ENCODE measurements at places on chromosomes 6 and 20.
A peak's percentile ranks its signal among the peaks of the same experiment; 100 is the strongest.

DNA sequence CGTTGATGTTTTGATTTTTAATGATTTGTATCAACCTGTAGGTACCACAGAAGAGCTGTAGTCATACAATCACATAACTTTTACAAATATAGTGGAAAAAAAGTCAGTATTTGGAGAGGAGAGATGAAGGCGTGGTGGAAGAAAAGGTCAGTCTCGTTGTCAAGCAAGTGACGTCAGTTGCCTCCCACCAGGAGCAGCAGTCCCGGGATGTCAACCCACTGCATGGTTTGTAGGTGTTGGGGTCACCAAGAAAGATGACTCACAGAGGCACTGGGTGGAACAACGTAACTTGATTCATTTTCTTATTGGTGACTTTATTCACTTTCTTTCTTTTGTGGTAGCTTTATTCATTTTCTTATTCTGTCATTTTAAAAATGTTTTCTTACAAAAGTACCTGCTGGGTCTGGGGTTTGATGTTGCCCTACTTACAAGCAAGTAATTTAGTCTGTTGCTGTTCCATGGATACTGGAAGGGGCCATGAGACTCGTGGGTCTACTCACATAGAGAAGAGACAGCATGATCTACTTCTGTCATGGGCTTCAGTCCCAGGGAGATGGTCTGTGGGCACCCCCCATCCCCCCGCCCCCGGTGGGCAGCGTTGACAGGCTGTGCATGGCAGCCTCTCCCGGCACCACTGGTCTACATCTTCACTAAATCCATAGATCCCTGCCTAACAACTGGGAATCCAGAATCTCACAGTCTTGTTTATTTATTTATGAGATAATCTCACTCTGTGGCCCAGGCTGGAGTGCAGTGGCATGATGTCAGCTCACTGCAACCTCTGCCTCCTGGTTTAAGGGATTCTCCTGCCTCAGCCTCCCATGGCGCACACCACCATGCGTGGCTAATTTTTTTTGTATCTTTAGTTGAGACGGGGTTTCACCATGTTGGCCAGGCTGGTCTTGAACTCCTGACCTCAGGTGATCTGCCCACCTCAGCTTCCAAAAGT, 36.4 kb upstream of the SYNJ2 start:
- no peak for DNase-seq

- peak; percentile 95 for DNase-seq
Observed at GRCh38 chr6:33276864-33277662, at the start of gene B3GALT4. B3GALT4 (plus strand) TSS chr6:33277123; CDS start chr6:33277420, 297 bp downstream.

- DNase-seq, result no peak
Observed at GRCh38 chr6:44470746-44471145, 83.2 kb downstream of the CDC5L start.

DNA sequence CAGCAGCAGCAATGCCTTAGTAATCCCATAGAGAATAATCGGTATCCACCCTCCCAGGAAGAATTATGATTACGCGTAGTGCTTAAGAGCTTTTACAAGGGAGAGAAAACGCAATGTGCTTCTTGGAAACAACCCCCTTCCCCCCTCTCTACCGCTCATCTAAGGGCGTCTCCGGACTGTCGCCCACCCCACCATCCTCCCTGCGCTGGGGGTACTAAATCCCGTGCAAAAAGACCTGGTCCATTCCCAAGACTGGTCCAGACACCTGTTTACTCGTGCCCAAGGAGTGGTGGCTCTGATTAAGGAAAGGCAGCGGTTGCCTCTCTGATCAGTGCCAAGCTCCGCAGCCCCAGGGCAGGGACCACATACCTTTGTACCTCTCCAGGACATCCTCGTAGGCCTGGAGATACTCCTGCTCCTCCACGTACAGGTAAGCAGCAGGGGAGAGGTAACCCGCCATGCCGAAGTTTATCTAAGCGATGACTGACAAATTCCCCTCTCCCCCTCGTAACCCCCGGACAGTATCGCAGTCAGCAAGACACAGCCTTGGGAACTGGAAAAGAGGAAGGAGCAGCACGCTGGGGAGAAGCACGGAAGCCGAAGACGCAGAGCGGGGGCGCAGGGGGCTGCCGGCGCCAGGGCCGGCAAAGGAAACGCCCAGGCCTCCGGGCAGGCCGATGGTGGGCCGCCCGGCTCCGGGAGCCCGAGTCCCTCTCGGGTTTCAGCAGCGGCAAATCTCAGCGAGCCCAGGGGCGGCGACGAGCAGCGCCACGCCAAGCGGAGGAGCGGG, 112.0 kb upstream of the BEND6 start:
- peak; percentile 54 for DNase-seq

- peak; percentile 68 for DNase-seq
Observed at GRCh38 chr20:9214685-9215084, 145.8 kb downstream of the PLCB4 start.

- DNase-seq, result no peak
Observed at GRCh38 chr6:112286010-112286409, 31.6 kb upstream of the LAMA4 start.

DNA sequence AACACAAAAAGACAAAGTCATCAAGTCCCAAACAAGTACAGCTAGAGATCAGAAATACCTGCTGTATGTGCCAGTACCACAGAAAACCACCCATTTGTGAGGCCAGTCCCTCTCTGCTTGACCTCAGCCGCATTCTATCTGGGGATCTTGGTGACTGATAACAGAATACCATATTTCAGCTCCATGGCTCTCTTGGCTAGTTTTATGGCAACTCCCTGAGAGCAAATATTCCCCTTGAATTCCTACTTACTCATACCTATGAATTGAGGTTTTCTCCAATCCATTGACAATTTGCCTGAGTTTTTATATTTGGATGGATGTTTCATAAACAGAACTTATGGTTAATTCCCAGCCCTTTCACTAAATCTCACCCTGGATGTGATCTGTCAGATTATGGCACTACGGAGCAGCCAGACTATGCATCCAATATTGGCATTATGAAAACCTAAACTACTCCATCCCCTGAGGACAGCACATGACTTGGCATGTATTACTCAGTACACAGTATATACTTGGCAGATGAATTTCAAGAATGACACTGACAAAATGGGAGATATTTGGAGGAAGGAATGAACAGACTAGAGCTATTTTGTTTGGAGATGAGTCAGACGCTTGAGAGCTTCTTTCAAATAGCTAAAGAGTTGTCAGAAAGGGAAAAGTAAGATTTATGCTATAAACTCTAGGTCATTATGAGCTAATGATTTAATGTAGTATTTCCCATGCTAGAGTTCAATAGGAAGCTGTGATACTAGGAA, 95.7 kb downstream of the PRDM1 start:
- peak; percentile 80 for DNase-seq

GRCh38 chr6:87436435-87436834, 28.7 kb downstream of the CFAP206 start:
- DNase-seq, result peak; percentile 80

DNA sequence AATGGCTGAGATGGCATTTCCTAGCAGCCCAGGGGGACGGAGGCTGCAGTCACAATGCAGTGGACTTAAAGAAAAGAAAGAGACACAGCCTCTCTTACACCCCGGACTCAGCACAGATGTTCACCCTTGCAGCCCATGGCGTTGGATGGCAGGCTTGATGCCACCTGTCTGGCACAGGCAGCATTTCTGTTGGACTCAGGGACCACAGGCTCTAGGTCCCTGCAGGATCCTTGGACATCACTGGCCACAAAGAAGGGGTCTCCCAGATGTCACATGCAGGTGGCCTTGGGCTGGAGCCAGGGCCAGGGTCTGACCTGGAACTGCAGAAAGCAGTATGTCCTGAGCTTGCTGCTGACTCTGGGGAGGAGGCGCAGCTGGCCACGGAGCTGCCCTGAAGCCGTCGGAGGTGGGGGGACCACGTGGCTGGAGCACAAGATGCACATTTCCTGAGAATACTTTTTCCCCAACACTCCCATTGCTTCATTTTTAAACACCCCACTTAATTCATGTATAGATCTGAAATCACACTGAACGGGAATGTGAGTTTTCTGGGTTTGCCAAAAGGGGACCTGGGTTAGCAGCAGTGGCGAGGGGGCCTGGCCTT, 102.3 kb upstream of the SULF2 start:
- DNase-seq, result no peak

- no peak for DNase-seq
Observed at GRCh38 chr6:816510-817084, 123.7 kb upstream of the EXOC2 start.

- no peak for DNase-seq
Observed at GRCh38 chr20:51050531-51051075, 27.7 kb upstream of the KCNG1 start.

DNA sequence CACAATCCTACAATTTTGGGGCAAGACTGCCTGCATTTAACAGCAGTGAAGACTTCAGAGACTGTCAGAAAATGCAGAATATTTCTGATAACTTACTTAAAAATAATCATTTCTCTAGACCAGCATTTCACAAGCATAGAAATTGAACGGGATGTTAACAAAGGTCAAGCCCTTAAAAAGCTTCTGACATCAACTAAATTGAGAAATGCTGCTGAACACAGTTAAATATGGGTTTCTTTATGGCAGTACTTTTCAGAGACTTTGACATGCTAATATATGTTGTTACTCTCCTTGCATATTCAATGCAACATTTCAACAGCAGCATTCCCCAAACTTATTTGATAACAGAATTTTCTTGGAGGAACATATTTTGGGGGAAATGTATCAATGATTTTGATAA, 84.5 kb downstream of the KIF13A start:
- no peak for DNase-seq

- no peak for DNase-seq
Observed at GRCh38 chr6:161829291-161829729, 555.4 kb upstream of the AGPAT4 start.

Measured in epithelial cell of esophagus (primary cell).